Motor neuron (in vitro differentiated cells): ENCODE measurements at places on chromosomes 16 and 17.

GRCh38 chr17:35286120-35286781 lies 43.4 kb downstream of the SLFN5 start:
- ATAC-seq, result no peak

DNA sequence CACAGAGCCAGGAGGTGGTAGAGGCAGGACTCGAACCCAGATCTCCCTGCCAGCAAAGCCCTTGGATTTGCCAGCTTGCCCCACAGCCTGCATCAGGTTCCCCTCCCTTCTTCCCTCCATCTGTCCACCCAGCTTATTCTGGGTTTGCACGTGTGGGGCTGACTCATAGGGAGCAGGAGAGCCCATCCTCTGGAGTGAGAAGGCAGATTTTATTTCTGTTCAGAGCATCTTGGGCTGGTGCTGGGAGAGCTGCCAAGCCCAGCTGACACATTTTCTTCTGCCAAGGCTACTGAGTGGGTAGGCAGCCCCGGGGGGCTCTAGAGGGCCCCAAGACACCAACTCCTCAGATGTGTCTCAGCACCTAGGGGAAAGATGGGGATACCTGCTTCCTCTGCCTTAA lies 106.3 kb upstream of the CRHR1 start:
- peak; percentile 98 for ATAC-seq

DNA sequence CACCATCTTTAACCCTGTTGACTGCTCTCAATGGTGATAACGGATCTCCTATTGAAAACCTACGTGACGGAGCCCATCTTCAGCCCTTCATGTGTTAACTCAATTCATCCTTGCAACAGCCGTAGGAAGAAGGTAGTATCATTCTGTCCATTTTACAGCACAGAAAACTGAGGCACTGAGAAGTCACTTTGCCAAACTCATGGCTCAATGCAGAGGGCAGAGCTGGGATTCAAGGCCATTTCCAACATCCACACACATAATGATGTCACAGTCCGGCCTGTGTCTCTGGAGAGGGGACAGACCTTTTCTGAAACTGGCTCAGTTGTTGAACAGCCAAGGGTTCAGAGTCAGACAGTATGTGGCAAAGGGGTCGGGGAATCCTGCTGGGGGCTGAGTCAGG lies 52.6 kb upstream of the CMIP start:
- no peak for ATAC-seq

DNA sequence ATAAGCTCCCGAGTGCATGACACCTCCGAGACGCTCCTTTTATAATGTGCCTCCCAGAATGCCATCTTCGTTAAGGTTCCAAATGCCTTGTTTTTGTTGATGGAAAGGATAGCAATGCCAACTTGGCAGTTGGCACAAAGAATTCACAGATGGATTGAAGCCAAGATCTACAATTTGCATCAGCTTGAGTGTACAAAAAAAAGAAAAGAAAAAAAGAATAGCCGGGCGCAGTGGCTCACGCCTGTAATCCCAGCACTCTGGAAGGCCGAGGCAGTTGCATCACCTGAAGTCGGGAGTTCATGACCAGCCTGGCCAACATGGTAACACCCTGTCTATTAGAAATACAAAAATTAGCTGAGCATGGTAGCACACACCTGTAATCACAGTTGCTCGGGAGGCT lies 7.6 kb downstream of the TBC1D16 start:
- ATAC-seq, result no peak

DNA sequence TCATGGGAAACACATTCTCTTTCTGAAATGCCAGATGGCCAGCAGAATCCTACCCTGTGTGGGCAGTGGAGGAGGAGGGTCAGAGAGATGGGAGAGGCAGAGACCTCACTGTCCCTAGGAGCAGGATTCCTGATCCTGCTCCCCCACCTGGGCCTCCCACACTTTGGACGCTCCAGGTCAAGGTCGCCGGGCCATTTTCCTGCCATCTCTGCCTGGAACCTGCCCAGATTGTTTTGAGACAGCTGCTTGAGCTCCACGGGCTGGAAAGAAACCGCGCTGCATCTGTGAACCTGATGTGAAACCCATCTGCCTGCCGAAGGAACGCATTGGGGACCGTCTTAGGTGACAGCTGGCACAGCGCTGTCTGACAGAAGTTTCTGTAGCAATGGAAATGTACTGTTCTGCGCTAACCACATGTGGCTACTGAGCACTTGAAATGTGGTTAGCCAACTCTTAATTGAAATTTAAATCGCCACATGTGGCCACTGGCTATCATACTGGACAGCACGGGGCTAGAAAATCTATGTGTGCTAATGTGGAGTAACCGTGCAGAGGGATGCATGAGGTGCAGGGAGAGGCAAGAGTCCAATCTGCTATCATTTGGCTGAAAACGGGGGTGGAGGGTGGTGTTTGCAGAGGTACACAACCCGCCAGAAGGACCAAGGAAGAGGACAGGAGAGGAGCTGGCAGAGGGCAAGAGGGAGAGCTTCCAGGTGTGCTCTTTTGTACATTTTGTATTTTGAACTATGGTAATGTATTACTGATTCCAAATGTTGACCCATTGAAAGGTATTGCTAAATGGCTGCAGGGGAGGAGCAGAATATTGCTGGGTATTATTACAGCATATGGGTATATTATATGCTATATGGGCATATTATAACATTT lies 15.4 kb upstream of the NUBP1 start:
- ATAC-seq, result peak; percentile 56

DNA sequence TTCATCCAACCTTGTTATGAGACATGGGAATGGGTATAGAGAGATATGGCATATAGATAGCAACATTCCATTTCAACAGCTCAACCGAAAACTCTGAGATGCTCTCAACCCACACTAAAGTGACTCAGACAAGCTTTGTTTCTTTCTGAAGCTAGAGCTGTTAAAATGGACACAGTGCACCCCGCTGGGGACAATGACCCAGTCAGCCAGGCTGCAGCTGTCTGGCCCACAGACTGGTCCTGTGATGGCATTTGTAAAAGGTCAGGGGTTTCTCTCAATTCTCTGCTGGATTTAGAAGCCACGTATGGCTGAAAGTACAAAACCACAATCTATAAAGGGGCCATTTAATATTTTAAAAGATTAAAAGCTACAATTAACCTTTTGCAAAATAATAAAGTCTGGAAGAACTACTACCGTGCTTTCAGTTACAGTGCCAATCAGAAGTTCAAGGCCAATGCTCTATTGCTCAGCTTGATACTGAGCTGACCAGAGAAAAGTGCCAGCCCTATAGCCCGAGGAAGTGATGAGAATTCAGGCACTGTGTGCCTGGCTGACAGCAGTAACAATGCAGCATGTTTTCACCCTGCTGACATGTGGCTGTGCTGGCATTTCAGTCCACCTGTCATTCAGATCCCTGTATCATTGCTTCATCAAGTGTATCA lies 60.2 kb downstream of the TEX2 start:
- peak; percentile 40 for ATAC-seq

- no peak for ATAC-seq
These were observed 56.6 kb downstream of the WSCD1 start for GRCh38 chr17:6126768-6127167.

- no peak for ATAC-seq
These were observed 5.5 kb upstream of the ERAL1 start for GRCh38 chr17:28849281-28849680.

DNA sequence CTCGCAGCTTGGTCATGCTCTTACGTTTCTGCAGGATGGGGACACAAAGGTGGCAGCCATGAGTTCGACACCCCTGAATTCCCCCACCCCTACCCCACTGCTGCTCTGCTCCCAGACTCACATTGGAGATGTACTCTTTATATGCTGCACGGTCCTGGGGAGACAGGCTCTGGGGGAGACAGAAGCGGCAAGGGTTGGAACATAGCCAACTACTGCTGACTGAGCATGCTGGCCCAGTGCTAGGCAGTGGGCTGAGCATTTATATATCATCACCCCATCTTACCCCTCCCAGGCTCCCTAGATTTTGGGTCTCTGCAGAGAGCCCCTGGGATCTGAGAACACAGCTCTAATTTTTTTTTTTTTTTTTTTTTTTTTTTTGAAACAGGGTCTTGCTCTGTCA lies 8.1 kb upstream of the ATXN7L3 start:
- no peak for ATAC-seq

DNA sequence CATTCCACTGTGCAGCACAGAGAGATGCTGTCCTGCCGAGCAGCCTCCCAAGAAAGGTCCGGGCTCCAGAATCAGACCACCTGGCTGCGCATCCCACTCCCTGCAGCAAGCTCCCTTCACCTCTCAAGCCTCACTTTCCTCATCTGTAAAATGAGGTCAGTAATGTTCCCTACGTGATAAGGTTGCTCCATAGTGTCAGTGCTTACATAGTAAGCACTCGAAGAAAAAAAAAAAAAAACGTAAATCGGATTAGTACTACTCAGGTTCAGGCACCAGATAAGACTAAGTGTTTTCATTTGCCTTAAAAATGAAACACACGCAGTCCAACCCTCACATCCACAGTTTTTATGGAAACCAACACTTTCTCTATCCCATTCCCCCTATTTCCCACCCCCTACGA lies 76.7 kb downstream of the CCT6B start:
- no peak for ATAC-seq

- ATAC-seq, result no peak
These were observed 23.7 kb downstream of the NOD2 start for GRCh38 chr16:50717091-50717490.

DNA sequence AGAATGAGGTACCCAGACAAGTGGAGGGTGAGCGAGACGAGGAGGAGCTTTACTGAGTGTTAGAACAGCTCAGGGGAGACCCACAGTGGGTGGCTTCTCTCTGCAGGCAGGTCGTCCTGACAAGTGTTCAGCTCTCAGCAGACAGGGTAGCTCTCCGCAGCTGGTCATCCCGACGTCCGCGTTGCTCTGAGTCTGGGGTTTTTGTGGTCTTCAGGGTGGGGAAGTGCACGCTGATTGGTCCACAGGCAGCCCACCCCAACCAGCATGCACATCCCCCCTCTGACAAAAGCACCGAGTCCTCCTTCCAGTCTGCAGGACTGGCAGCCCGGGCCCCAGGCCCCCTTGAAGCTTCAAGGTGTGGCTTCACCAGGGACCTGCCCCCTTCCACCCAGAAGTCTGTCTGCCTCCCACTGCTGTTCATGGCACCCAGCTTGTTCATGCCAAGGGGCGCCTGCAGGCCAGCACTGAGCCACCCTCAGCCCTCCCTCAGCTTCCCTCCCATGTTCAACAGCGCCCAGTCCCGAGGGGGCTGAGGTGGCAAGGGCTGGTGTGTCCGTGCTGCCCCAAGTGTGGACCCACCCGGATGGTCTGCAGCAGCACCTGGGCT lies 19.9 kb upstream of the WDR45B start:
- no peak for ATAC-seq

DNA sequence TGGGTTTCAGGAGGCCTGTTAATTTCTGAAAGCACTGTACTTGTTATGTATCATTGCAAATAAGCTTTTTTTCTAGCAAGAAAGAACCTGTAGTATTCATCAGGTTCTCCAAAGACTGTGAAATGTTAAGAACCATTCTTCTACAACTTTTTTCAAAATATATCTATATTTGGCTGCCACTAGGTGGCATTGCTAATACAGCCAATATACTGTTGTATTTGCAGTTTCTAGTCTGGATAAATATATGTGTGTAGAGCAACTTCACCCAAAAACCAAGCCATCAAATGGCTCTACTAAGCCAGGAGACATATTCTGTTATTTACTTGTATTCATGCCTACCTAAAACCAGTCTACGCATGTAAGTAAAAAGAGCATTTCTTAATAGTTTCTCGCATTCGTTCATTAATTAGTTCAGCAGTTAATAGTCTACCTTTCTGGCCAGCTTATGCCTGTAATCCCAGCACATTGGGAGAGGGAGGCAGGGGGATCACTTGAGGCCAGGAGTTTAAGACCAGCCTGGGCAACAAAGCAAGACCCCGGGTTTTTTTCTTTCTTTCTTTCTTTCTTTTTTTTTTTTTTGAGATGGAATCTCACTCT lies 39.5 kb downstream of the VMP1 start:
- peak; percentile 58 for ATAC-seq
